Ascending aorta (tissue), 2 donors: ENCODE measurements at places on chromosomes 1 and 21.
A peak's percentile ranks its signal among the peaks of the same experiment; 100 is the strongest.

DNA sequence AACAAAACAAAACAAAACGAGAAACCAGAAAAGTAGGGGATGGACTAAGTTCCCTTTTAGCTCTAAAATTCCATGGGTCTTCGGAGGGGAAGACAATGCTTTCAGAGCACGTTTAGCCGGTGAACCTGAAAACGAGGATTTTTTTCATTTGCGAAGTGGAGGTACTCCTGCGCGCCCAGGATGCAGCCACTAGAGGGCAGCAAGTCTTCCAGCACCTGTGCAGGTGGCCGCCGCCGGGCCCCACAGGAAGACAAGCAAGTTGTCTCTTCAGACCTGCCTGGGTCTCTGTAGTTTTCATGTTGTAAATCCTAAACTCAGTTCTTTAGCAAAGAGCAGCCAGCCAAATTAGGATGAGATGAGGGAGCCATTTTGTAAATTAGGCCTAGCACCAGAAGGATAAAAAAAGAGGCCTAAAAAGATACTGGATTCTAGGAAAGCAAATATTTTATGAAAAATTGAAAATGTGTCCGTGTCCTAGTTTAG, 17.7 kb upstream of the SNX27 start:
- no peaks in the 10 kb centered on the region for H3K36me3 ChIP-seq
- no peaks in the 10 kb centered on the region for H3K27me3 ChIP-seq
- peak; percentile 80 for DNase-seq
- H3K27ac ChIP-seq: no peak overlapping the region
- H3K4me1 ChIP-seq: no peaks in the 10 kb centered on the region

DNA sequence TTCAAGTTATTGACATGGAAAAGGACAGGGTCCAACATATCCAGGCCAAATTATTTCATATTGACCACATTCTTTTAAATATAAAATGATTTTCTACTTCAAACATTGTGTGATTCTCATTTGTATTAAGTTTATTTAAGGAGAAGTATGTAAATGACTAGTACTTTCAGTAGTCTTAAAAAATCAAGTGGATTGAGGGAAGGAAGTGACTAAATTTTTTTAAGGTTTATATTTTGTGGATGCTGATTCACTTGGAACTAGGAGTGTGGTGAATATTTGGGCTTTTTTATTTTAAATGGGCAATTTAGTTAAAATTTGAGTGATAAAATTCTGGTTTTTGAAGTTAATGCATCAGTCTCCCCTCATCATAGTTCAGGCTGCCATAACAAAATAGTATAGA, 10.1 kb downstream of the PRRC2C start:
- peak overlapping the region; percentile 50 for H3K27ac ChIP-seq
- H3K36me3 ChIP-seq: no peaks in the 10 kb centered on the region
- H3K4me1 ChIP-seq: no peaks in the 10 kb centered on the region
- no peaks in the 10 kb centered on the region for H3K27me3 ChIP-seq
- DNase-seq: no peak

DNA sequence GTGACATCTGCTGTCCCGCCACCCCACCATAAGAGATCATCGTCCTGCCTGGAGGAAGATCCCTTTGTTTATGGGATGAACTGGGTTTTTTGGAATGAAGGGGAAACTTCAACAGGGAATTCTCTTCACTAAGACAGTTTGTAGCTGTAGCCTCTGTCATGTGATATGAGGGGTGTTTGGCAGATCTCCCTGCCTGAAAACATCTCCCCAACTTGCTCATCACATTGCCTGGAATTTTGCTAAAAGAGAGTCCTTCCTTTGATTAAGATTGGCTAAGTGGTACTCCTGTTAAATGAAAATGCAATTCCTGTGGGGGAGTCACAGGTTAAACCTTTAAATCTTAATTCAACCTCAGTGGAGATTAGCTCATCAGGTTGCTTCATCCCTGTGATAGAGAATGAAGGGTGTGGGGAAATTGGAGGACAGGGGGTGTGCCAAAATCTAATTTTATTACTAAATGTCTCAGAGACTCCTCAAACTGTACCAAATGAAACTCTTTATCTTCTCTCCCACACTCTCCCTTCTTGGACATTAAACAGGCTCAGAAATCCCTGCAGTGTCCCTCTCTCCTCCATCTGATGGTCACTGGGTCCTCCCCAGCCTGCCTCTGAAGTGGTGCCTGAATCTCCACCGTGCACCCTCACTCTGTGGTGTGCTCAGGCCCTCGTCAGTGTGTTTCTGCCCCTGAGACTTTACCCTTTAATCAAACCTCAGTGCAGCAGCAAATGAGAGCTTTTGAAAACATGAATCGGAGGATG, 54.8 kb downstream of the IER5 start:
- no peak for DNase-seq
- peaks cover 14% of the 10 kb centered on the region for H3K4me1 ChIP-seq
- no peak overlapping the region for H3K4me3 ChIP-seq
- H3K27ac ChIP-seq: no peak overlapping the region

DNA sequence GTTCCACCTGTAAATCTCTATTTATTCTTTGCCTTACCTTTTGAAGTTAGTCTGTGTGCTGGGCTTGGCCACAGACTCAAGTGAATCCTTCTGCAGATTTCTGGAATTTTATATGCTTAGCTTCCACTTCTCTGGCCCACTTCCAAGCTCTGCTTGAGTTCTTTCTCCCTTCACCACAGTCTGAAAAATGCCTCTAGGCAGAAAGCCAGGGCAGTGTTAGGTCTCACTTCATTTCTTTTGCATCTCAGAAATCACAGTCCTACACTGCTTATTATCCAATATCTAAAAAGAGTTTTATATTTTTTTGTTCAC, 48.9 kb downstream of the INKA2 start:
- DNase-seq: peak; percentile 74
- H3K27ac ChIP-seq: no peak overlapping the region
- no peak overlapping the region for H3K4me3 ChIP-seq
- H3K36me3 ChIP-seq: peaks cover 19% of the 10 kb centered on the region
- H3K4me1 ChIP-seq: peaks cover 7% of the 10 kb centered on the region

GRCh38 chr1:34843392-34844251, 15.9 kb downstream of the SMIM12 start:
- peak; percentile 40 for DNase-seq
- H3K4me3 ChIP-seq: no peak overlapping the region
- H3K36me3 ChIP-seq: no peaks in the 10 kb centered on the region
- H3K27ac ChIP-seq: no peak overlapping the region
- H3K4me1 ChIP-seq: no peaks in the 10 kb centered on the region

DNA sequence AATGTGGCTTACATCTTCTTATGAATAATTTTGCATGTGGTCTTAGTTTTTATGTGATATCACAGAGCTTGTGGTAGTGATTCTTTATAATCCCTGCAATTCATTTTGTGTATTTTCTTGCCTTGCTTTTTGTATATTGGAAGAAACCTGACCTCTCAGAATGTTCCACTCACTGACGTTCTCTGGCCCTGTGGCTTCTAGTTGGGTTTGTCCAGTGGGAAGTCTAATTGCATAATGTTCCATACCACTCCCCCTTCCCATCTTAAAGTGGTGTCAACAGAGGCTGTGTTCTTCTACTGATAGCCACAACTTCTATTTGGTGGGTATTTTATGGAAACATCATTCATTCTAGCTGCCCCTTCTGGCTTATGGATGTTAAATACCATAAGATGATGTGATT, 225.3 kb downstream of the BACH1 start:
- DNase-seq: no peak
- H3K27me3 ChIP-seq: no peaks in the 10 kb centered on the region
- no peaks in the 10 kb centered on the region for H3K36me3 ChIP-seq

GRCh38 chr1:23362218-23362713, 7.4 kb downstream of the ZNF436 start:
- no peaks in the 10 kb centered on the region for H3K27me3 ChIP-seq
- H3K4me3 ChIP-seq: no peak overlapping the region
- peaks cover 15% of the 10 kb centered on the region for H3K4me1 ChIP-seq
- H3K36me3 ChIP-seq: peaks cover 63% of the 10 kb centered on the region

DNA sequence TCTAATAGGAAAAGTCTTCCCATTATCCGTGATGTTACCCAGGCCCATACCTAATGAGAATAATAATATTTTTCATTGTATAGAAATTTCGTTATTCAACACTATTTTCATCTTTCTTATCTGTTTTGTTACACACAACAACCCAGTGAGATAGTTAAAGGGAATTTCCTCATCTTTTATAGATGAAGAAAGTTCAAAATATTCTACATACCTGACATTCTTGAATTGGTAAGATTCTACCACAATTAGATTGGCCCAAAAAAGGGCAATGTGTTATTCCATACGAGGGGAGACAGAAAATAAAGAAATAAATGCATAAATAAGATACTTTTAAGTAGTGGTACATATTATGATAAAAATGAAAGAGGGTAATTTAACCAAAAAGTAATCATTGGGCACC, 405.5 kb upstream of the ADAMTS5 start:
- DNase-seq: no peak
- H3K27ac ChIP-seq: no peak overlapping the region
- no peaks in the 10 kb centered on the region for H3K36me3 ChIP-seq
- no peaks in the 10 kb centered on the region for H3K27me3 ChIP-seq
- no peak overlapping the region for H3K4me3 ChIP-seq

GRCh38 chr1:74699331-74699730, 25.7 kb upstream of the ERICH3 start:
- no peak for DNase-seq
- no peak overlapping the region for H3K4me3 ChIP-seq

GRCh38 chr1:30518186-30518585, 205.2 kb downstream of the MATN1 start:
- no peak overlapping the region for H3K4me3 ChIP-seq
- H3K27me3 ChIP-seq: no peaks in the 10 kb centered on the region
- H3K27ac ChIP-seq: no peak overlapping the region
- DNase-seq: no peak
- H3K36me3 ChIP-seq: no peaks in the 10 kb centered on the region

DNA sequence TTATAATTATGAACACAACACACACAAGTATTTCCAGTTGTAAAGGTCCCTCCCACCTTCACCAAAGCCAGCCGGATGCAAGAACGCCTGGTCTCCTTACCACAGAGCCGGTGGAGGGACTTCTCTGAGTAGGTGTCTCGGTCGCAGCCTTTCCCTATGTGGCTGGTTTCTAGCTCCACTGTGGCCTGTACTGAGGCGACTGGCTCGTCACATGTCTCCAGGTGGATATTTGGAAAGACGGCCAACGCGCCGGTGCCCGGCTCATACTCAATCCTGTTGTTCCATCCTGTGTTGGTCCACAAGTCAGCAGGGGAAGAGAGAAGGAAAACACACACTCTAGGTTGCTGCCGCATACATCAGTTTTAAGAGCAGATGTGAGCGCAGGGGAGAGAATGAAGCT, 74.4 kb downstream of the CLSTN1 start:
- no peaks in the 10 kb centered on the region for H3K27me3 ChIP-seq
- H3K4me1 ChIP-seq: no peaks in the 10 kb centered on the region
- no peak overlapping the region for H3K27ac ChIP-seq
- DNase-seq: no peak
- peaks cover 55% of the 10 kb centered on the region for H3K36me3 ChIP-seq

DNA sequence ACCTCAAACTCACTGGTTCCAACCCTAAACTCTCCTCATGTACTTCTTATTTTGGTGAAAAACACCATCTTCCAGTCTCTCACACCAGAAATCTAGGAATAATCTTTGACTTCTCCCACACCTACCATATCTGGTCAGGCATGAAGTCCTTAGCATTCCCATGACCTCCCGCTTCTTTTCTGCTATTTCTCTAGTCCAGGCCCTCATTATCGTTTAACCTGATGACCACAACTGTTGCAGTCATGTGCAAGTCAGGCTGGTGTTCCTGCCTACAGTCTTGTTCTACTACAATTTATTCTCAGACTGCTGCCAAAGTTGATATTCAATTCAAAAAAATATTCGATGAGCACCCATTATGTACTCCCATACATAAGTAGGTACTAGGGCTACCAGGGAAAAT, 71.3 kb downstream of the PIK3R3 start:
- H3K36me3 ChIP-seq: peaks cover 9% of the 10 kb centered on the region
- DNase-seq: no peak
- H3K27me3 ChIP-seq: no peaks in the 10 kb centered on the region
- H3K4me1 ChIP-seq: no peaks in the 10 kb centered on the region
- no peak overlapping the region for H3K27ac ChIP-seq

- no peak for DNase-seq
- H3K36me3 ChIP-seq: no peaks in the 10 kb centered on the region
- no peak overlapping the region for H3K27ac ChIP-seq
- H3K4me1 ChIP-seq: no peaks in the 10 kb centered on the region
Measured at GRCh38 chr1:198416296-198416695, 124.2 kb downstream of the ATP6V1G3 start.

DNA sequence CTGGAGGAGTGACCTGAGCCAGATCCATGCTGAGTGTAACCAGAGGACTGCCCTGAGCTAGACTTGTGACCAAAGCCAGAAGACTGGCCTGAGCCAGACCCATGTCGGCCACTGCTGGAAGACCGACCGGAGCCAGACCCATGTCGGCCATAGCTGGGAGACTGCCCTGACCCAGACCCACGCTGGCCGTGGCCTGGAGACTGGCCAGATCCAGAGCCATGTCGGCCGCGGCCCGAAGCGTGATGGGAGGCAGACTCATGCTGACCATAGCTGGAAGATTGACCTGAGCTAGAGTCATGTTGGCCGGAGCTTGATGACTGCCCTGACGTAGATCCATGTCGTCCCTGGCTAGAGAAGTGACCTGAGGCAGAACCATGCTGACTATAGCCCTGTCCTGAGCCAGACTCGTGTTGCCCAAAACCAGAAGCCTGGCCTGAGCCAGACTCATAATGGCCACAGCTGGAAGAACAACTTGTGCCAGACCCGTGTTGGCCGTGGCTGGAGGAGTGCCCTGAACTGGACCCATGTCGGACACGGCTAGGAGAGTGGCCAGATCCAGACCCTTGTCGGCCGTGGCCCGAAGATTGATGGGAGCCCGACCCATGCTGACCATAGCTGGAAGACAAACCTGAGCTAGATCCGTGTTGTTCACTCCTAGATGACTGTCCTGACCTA, 5.1 kb downstream of the HRNR start:
- H3K4me1 ChIP-seq: no peaks in the 10 kb centered on the region
- no peak overlapping the region for H3K27ac ChIP-seq
- H3K4me3 ChIP-seq: no peak overlapping the region
- no peaks in the 10 kb centered on the region for H3K27me3 ChIP-seq
- no peak for DNase-seq

- DNase-seq: no peak
- H3K36me3 ChIP-seq: no peaks in the 10 kb centered on the region
- H3K4me3 ChIP-seq: peak overlapping the region; percentile 63
- peak overlapping the region; percentile 73 for H3K27ac ChIP-seq
- peaks cover 14% of the 10 kb centered on the region for H3K4me1 ChIP-seq
Measured at GRCh38 chr1:167094690-167095089, 815 bp downstream of the STYXL2 start.

GRCh38 chr1:21114431-21114830, 62.3 kb downstream of the EIF4G3 start:
- no peak overlapping the region for H3K4me3 ChIP-seq
- no peaks in the 10 kb centered on the region for H3K36me3 ChIP-seq
- DNase-seq: no peak
- H3K27ac ChIP-seq: no peak overlapping the region
- H3K27me3 ChIP-seq: no peaks in the 10 kb centered on the region
- H3K4me1 ChIP-seq: no peaks in the 10 kb centered on the region

DNA sequence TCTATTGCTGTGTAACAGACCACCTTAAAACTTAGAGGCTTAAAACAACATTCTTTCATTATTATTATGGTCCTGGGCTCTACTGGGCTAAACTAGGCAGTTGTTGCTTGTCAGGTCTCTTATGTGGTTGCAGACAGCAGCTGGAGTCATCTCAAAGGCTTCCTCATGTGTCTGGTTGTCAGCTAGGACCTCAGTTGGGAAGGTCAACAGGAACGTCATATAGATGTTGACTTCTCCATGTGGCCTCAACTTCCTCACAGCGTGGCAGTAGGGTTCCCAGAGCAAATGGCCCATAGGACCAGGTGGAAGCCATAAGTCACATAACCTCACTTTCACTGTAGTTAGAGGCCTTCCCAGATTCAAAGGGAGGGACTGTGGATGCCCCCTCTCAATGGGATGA, 15.4 kb upstream of the MEF2D start:
- no peaks in the 10 kb centered on the region for H3K36me3 ChIP-seq
- H3K4me3 ChIP-seq: no peak overlapping the region
- DNase-seq: no peak
